ENCODE measurements at places on chromosomes 4 and X.

DNA sequence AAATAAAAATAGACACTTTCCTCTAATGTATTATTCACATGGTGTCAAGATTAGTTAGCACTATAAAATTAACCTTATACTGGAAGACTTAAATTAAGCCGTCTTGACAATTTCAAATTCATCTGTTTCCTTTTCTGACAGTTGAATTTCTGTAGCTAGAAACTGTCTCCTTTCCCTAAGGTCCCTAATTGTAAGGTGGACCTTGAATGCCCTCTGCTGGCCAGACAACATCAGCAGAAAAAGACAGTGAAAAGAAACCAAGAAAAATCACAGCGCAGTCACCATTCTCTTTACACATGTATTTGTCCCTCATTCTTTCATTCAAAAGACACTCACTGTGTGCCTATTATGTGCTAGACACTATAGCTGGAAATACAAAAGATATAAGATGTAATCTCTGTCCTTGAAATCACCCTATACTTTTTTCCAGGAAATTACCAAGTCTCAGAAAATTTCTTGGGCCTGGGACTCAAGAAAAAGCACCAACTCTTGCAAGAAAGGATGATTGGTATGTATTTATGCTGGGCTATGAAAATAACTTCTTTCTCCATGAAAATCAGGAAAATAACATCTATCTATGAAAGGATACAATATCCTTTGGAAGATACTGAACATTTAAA lies 32.7 kb upstream of the AMBN start:
- DNase-seq: peak; percentile 73

DNA sequence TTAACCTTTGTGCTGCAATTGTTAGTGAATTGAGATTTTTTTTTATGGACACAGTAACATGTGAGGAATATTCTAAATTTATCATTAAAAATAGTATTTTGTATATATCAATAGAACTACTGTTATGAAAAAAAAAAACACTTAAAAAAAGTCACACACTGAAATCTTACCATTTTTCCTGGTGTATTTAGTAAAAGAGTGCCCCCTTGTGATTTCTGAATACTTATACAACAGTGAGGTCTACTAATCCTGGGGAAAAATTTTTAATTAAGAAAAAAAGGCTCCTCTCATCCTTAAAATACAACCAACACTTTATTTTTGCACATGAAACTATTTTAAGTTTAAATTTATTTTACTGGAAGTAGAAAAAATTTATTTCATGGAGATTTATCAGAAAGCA lies 56.4 kb upstream of the SPOCK3 start:
- DNase-seq: peak; percentile 61

DNA sequence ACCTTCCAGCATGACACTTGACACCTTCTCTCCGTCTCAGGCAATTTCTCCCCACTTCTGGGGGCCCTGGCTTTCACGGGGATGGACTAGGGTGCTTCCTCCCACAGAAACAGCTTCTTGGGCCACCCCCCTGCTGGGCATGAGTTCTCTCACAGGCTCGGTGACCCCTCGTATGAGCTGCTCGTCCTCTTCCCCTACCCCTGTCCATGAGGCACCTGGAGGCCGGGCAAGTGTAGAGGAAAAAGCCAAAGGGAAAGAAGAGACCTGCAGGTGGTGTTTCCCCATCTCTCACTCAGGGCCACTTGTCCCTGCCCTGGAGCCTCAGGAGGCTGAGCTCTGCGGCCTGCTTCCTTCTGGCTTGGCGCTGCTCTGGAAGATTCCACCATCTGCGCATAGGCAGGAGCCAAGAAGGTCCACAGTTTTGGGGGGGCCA lies 1.9 kb upstream of the RGS12 start:
- DNase-seq: no peak

DNA sequence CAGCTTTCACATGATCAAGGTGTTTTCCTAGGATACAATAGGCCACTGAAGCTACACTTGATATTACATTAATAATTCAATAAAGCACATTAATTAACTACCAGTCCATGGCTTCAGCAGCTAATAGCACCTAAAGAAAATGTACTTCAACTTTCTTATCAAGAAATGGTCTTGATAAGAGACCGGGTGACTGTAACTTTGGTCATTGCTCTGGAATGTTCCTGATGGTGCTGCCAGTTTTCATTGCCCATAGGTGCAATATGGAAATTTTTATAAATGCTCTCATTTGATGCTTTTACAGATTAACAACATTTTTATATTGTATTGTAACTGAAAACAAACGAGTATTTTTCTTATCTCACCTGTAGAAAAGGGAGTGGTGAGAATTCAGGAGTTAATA lies 165.4 kb downstream of the SHROOM3 start:
- no peak for DNase-seq

GRCh38 chrX:101659601-101660063 lies at the start of gene ARMCX2:
ARMCX2 (minus strand) TSS chrX:101659850; CDS start chrX:101657588, 2,262 bp downstream.
- DNase-seq: peak; percentile 38

- DNase-seq: no peak
Observed at GRCh38 chr4:123896446-123897071, 500.0 kb downstream of the SPRY1 start.

DNA sequence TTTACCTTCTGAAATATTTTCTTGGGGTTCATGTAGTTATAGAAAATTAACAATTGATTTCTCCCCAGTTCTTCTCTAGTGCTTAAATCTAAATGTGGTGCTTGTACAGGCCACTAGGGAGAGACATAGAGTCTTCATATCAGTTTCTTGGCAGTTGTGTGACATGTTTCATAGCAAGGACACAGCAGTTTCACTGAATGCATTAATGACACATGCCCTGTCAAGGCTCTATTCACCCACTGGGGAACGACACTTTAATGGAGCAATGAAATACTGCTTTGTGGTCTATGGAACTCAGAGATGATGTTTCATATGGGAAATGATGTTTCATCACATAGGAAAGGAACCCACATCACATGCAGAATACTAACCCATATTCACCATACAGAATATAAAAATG lies 2.8 kb downstream of the VEGFC start:
- peak; percentile 74 for DNase-seq

GRCh38 chrX:154517101-154517781 lies 1.2 kb upstream of the FAM3A start:
- DNase-seq: no peak

GRCh38 chr4:15882675-15883086 lies 55.9 kb downstream of the FGFBP1 start:
- DNase-seq: peak; percentile 83

- no peak for DNase-seq
Observed at GRCh38 chrX:118355225-118355920, 9.5 kb downstream of the WDR44 start.

DNA sequence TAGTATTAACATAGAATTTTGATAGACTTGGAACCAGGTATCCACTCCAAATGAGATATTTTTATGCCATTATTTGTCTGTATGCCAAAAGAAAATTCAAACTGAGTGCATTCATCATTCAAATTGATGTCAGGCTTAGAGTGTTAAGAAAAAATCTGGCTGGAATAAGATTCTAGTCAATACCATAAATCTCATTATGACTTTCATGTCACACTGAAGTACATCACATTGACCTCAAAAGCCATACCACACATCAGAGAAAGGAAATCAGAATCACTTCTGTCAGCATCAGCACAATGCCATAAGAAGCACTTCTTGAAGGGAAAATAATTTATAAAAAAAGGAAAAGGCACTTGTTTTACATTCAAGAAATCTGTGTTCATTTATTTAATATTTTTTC lies 119.0 kb upstream of the BMP3 start:
- DNase-seq: no peak
